Hematopoietic multipotent progenitor cell treated with erythropoietin and hydrocortisone succinate and interleukin-3 and kit ligand, for 17 days (in vitro differentiated cells): ENCODE measurements at places on chromosomes 3 and 15.

- DNase-seq = no peak
Measured at GRCh38 chr3:182668541-182668940, 124.8 kb upstream of the ATP11B start.

- DNase-seq = no peak
Measured at GRCh38 chr3:135897715-135898114, 67.8 kb upstream of the PPP2R3A start.

DNA sequence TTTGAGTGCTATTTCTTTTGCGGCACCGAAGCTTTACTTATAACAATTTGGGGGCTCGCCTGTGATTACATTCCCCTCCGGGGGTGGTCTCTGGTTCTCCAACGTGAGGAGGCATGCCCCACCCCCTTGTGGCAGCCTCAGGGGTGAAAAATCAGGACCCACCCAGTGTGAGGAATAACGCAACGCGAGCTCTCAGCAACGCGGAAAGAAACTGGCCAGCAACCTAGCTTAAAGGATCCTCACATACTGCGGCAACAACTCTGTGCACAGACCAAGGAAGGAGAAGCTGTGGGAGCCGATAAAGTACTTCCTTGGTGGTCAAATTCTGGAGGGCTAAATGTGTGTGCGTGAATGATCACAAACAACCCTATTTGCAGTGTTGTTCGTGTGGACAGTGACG is 5.8 kb downstream of the IQCF1 start:
- DNase-seq = no peak

DNA sequence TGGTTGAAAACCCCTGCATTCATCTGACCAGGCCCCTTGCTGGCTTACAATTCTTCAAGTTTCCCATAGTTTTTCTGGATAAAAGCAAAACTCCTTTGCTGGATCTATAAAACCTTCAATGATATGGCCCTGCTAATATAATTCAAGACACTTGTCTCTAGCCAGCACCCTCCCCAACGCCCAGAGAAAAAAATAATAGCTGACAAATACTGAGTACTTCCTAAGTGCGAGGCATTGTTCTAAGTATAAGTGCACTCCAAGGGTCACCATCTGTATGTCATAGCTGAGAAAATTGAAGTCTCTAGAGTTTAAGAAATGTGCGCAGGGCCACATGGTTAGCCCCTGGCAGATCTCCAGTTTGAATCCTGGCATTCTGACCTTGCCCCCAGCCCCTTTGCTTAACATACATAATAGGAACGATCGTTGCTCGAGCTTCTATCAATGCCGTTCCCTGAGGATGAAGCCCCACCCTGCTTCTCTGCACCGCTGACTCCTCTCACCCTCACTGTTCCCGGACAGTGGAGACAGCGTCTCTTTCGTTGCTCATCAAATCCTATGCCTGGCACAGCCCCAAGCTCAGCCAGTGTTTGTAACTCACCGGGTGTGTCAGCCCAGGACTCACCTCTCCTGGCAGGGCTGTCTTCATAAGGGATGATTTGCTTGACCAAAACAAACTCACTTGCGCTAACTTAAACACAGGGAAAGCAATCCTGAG is 377.1 kb upstream of the PROK2 start:
- peak; percentile 38 for DNase-seq

DNA sequence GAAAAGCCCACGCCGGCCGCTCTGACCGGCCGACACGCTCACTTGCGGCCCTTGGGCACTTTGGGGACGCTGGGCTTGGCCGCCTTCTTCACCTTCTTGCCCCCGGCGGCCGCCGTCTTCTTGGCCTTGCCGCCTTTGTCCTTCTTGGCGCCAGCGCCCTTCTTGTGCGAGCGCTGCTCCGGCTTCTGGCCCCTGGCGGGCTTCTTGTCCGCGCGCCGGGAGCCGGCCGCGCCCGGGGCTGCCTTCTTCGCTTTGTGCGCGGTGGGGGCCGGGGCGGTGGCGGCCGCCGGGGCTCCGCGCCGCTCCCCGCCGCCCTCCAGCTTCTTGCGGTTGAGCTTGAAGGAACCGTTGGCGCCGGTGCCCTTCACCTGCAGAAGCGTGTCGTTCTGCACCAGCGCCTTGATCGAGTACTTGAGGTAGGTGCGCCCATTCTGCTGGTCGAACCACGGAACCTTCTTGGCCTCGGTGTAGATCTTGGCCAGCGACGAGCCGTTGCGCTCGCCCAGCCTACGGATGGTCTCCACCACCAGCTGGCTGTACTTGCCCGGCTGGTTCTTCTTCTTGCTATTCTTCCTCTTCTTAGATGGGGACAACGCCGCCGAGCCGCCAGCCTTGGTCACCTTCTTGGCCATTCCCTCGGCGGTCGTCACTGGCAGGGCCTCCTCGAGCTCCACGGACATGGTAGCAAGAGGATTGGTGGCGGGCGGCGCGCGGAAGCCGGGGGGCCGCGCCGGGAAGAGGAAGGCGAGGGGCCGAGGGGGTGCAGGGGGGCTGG is 36.7 kb downstream of the HMCES start:
- peak; percentile 71 for DNase-seq

DNA sequence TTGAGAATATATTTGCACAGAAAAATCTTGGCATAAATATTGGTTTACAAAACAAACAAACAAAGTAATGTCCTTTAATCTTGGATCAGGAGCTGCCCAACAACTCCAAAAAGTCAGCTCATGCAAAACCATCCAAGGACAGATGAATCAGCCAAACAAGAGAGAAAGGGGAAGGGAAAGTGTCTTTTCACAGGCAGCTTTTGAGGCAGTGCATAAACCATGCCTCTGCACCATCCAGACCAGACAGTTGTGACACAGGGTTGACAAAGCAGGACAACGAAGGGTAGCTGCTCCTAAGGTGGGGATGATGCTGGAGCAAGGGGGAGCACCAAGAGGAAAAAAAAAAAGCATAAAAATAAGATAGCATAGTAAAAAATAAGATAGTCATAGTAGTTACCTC is 8.7 kb downstream of the CD86 start:
- DNase-seq = no peak

- DNase-seq = no peak
Measured at GRCh38 chr3:43152649-43153048, 46.8 kb upstream of the POMGNT2 start.

GRCh38 chr3:31219131-31219843 is 313.4 kb upstream of the STT3B start:
- DNase-seq = no peak

DNA sequence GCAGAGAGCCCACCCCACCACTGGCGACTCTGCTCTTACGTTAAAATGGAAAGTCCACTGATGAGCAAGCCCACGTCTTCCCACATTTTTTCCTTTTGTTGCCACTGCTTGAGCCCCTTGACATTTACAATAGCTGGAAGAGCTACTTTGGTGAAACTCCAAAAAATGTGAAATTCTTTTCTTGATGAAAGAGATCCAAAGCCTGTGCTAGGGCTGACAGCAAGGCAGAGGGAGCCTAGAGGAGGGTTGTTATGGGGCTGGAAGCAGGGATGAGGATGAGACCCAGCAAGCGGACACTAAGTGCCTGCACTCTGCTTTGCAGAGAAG is 97.1 kb downstream of the CEMIP start:
- no peak for DNase-seq
